Omental fat pad (tissue), 4 donors: ENCODE measurements at places on chromosomes 7 and 10. TPM values are rescaled to one million over a fixed set of nuclear protein-coding genes. Genes with fewer than 3 reads are reported as not detected.

The OR6V1 gene
- total RNA-seq, result not detected

The INHBA gene
- 0.93 TPM for total RNA-seq

The CDK6 gene
- 19.0 TPM for total RNA-seq

The STEAP1B gene
- 4.4 TPM for total RNA-seq

The BLNK gene
- 4.3 TPM for total RNA-seq

The MAD1L1 gene
- 23.8 TPM for total RNA-seq

The OR2A1 gene
- 0.95 TPM for total RNA-seq

The MET gene
- 71.8 TPM for total RNA-seq

The DPP6 gene
- 0.95 TPM for total RNA-seq

The CTAGE8 gene
- total RNA-seq, result 0.32 TPM

The COBL gene
- total RNA-seq, result 26.9 TPM

The PNLIPRP2 gene
- total RNA-seq, result not detected

The LEP gene
- total RNA-seq, result 278 TPM

The TMEM213 gene
- total RNA-seq, result not detected

The VAX1 gene
- total RNA-seq, result not detected

The WNT8B gene
- total RNA-seq, result not detected

The OR13A1 gene
- total RNA-seq, result not detected

The RPEL1 gene
- not detected for total RNA-seq

The OR2A12 gene
- not detected for total RNA-seq

The WASHC2C gene
- total RNA-seq, result 26.9 TPM

The ATOH7 gene
- total RNA-seq, result not detected

The CISD1 gene
- total RNA-seq, result 14.6 TPM

The TMEM26 gene
- total RNA-seq, result 1.4 TPM

The SH2D4B gene
- 0.13 TPM for total RNA-seq

The NHLRC2 gene
- total RNA-seq, result 117 TPM

The DOCK1 gene
- total RNA-seq, result 82.3 TPM

The AUTS2 gene
- total RNA-seq, result 13.2 TPM

The EN2 gene
- not detected for total RNA-seq

The ARHGAP12 gene
- 47.4 TPM for total RNA-seq
